Activated CD4-positive, alpha-beta T cell treated with anti-CD3 and anti-CD28 coated beads, Interleukin-2, amount 50 U/mL, for 24 hours (primary cell): ENCODE measurements at places on chromosomes 4 and X.

GRCh38 chrX:15702488-15703371, 35.3 kb upstream of the CA5B start:
- no peak for DNase-seq

- no peak for DNase-seq
These were observed 249.1 kb downstream of the KCNIP4 start for GRCh38 chr4:21699446-21699845.

DNA sequence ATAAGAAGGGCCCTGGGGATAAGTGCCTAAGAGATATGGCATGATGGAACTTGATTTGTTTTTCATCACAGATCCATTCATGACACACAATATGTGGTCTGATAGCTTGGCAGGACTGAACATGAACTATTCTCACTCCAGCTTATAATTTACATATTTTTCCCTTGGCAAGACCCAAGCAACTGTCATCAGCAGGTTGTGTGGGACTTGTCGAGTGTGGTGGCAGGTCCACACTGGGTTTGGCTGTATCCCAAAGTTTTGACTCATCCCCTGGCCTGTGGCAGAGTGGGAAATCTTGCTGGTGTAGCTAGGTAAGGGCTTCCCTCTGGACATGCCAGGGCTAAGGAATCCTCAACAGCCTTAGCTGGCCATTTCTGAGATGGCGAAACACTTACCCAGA, 81.0 kb upstream of the STIM2 start:
- DNase-seq = no peak

DNA sequence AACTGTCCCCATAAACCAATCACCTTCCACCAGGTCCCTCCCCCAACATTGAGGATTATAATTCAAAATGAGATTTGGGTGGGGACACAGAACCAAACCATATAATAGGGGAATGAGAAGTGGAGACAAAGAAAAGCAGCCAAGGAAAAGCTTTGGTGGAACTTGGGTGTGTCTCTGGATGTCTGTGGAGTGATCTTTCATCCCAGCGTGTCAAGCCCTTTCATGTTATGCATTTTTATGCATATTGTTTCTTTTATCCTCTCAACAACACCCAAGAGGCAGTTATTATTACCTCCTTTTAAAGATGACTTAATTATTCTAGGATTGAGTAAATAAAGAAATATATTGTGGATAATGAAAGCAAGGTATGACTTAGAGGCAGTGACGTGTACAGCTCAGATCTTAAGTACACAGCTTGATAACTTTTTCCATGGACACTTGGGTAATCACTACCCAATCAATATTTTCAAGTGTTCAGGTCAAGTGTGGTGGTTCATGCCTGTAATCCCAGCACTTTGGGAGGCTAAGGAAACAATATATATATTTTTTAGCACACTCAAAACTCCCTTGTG, 42.6 kb upstream of the HOPX start:
- no peak for DNase-seq

GRCh38 chrX:23201706-23202105, 132.9 kb upstream of the PTCHD1 start:
- DNase-seq = no peak

DNA sequence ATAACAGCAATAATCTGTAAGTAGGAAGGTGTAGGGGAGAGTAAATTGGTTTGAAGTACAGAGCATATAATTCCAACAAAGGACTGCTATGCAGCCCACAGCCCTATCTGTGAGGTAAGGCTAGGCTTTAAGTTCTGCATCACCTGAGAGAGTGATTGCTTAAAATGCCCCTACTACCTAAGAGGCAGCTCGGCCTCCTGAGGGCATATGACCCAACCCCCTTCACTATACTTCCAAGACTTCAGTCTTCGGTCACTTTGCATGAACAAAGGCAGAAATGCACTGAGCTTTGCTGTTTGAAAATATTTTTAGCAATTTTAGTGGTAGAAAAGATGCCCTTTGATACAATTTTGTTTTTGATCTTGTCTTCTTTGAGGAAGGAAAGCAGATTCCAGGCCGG, 4.9 kb upstream of the DDX3X start:
- no peak for DNase-seq

DNA sequence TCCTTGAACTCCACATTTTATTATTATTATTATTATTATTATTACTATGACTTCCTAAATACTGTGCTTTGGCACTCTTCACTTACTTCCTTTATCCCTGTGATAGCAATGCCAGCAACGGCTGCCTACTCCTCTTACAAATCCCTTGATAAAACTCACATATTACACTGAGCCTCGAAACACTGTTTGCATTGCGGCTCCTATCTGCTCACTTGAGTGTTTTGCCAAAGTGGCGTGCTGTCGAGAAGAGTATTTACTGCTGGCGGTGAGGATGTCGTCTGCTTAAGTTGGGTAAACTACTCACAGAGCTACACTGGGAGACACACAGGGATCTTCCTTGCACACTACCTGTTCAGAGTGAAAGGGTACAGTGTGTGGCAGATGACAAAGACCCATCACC, 143.4 kb upstream of the VCX3A start:
- DNase-seq = no peak
